ENCODE measurements at places on chromosomes 6 and 20.
A peak's percentile ranks its signal among the peaks of the same experiment; 100 is the strongest.

DNA sequence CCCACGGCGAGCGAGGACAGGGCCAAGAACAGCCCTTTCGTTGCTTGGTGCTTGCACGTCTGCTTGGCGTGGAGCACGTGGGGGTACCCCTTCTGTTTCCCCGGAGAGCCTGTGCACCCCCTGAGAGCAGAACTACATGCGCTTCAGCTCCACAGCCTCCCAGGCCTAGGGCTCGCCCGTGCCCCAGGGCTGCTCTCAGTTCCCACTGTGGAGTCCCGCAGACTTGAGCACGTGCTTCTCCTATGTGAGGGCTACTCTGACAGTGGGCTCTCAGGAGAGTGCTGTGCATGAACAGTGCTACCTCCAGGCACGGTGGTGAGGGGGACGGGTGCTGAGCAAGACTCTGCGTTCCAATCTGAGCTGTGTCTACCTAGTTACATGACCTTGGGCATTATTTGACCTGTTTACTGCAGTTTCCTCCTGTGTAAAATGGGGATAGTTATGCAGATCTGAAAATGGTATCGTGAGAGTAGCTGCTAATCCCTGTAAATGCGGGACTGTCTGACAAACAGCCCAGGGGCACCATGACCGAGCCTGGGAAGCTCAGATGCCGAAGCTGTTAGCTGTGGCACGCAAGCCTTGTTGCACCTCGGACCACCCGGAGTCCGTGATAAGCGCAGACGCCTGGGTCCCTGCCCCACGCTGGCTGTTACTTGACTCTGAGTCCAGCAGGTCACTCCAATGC lies 82.4 kb downstream of the IRF4 start:
- no peak for DNase-seq

GRCh38 chr6:150877928-150878327 lies 12.4 kb downstream of the MTHFD1L start:
- DNase-seq: no peak

GRCh38 chr20:35010405-35011192 lies 54.9 kb downstream of the MYH7B start:
- DNase-seq: no peak

GRCh38 chr6:108105571-108105970 lies 31.0 kb upstream of the OSTM1 start:
- DNase-seq: peak; percentile 46

- no peak for DNase-seq
Observed at GRCh38 chr6:7859591-7859990, 51.0 kb downstream of the TXNDC5 start.

GRCh38 chr6:119339941-119340456 lies 9.6 kb downstream of the MAN1A1 start:
- no peak for DNase-seq

- no peak for DNase-seq
Observed at GRCh38 chr20:63454731-63455567, 17.5 kb downstream of the KCNQ2 start.
